Activated CD4-positive, alpha-beta T cell treated with anti-CD3 and anti-CD28 coated beads, Interleukin-2, amount 50 U/mL, for 24 hours (primary cell): ENCODE measurements at places on chromosomes 4 and X.

DNA sequence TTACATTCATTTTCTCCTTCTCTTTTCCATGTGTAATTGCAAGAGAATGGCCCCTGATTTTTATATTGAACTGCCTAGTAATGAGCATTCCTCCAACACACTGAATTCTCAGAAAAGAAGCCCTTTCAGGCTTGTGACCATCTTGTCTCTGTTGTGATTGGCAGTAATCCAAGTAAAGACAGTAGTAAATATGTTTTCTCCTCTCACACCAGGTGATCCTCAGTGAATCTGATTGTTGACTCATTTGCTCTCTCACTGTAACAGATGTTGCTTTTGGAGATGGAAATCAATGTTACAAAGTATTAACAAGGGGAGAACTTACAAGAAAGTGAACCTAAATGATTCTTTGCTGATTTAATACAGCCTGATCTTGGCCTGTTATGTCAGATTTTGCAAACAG lies 271.0 kb downstream of the AFF2 start:
- no peak for DNase-seq

DNA sequence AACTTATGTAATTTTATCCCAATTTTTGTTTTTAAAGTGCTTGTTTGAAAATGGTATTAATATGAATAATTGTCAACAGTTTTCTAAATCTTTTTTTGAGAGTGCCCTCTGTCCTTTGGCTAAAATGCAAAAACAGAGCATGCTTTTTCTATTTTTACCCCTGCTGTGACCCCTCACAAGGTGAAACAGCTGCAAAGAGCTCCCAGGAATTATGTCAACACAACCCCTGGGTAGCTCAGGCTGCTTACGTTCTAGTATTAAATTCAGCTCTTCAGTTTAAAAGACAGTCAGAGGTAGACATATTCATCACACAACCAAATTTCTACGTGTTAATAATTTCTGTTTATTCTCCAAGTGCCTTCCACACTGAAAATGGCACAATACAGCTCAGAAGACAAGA lies 367.5 kb downstream of the PRDM5 start:
- no peak for DNase-seq

DNA sequence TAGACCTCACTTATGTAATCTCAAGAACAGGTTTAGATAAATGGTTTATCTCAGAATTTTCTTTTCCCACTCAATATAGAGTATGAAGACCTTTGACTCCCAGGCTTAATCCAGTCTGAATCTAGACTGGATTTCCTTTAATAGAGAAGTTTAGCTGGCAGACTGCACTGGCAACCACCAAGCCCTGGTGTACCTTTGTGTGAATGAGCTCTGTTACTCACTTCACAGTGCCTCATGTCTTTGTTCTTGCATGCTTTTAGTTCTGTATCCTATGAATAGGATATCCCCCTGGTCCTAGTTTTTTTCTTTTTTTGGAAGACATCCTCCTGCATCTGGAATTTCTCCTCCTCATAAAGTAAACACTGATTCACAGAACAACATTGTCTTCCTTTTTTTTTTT lies 53.2 kb upstream of the MCUB start:
- no peak for DNase-seq

GRCh38 chrX:50838820-50839600 lies 25.0 kb upstream of the SHROOM4 start:
- DNase-seq = no peak

- no peak for DNase-seq
Measured at GRCh38 chr4:26294904-26295303, 25.9 kb upstream of the RBPJ start.

DNA sequence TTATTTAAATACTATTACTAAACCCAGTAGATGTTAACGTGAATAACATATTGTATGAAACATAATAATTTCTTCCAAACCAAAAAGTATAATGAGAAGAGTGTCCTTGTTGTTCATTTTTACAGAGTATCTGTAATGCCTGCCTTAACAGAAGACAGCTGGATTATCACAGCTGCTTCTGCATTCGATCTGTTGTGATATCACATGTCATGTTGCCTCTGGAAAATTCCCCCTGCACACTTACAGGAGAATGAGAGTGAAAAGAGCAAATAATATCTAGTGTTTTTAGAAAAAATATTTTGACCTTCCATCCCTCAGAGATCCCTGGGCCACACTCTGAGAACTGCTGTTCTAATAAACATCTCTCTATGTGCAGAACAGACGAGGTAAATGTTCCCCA lies 240.1 kb upstream of the NOCT start:
- DNase-seq = no peak

DNA sequence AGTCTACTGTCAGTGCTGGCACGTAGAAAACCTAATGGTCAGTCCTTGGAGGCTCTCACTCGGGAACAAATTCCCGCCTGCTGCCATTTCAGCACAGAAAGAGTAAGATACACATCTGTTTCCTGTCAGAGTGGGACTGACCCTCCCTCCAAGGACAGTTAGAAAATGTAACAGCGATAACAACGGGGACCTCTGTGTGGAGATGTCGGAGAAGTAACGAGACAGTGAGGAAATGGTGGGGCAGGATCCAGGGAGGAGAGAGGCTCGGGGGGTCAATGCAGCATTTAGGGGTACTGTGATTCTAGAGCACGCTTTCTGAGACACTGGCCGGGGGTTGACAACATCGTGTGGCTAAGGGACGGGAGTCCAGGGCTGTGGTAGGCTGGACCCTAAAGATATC lies 36.0 kb upstream of the SORCS2 start:
- no peak for DNase-seq

DNA sequence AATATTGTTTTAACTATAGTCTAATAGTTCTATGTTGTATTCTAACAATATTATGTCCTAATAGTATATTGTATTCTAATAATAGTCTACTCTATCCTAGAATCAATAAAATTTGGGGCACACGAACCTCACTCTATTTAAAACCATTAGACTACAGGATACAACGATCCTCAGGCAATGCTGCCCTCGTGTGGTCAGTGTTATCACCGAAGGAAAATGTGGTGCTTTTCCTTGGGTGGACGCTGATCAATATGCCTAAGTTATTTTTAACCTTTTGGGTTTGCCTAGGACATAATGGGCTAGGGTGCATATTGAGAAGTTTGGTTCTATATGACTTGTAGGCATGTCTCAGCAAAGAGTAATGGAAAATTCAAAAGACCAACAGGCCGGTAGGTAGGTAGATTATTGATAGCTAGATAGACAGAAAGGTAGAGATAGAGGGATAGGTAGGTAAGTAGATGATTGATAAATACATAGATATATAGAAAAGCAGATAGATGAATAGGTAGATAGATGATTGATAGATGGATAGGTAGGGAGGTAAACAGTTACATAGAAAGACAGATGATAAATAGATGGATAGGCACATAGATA lies 75.1 kb downstream of the PRKX start:
- no peak for DNase-seq

DNA sequence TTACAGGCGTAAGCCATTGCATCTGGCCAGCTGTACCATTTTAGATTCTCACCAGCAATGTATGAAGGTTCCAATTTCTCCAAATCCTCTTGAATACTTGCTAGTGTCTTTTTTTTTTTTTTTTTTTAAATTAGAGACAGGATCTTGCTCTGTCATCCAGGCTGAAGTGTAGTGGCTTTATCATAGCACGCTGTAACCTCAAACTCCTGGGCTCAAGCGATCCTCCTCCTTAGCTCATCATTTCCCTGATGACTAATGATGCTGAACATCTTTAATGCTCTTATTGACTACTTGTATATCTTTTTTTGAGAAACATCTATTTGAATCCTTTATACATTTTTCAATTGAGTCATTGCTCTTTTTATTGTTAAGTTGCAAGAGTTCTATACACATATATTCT lies 40.3 kb downstream of the HDAC8 start:
- no peak for DNase-seq

DNA sequence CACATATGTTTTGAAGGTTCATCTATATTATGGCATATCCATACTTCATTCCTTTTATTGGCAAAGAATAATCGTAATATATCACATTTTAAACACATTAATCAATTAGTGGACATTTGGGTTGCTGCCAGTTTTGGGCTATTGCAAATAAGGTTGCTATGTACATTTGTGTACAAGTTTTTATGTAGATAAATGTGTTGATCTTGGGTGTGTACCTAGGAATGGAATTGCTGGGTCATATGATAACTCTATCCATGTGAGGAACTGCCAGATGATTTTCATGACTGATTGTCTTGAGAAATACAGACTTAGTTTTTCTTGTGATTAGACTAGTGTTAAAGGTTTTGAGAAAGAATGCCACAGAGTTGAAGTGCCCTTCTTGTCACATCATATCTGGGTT lies 99.2 kb upstream of the RAB40AL start:
- no peak for DNase-seq

GRCh38 chr4:1968686-1969295 lies 40.0 kb downstream of the NELFA start:
- no peak for DNase-seq

- DNase-seq = no peak
Measured at GRCh38 chr4:22471419-22471818, 44.4 kb downstream of the ADGRA3 start.

DNA sequence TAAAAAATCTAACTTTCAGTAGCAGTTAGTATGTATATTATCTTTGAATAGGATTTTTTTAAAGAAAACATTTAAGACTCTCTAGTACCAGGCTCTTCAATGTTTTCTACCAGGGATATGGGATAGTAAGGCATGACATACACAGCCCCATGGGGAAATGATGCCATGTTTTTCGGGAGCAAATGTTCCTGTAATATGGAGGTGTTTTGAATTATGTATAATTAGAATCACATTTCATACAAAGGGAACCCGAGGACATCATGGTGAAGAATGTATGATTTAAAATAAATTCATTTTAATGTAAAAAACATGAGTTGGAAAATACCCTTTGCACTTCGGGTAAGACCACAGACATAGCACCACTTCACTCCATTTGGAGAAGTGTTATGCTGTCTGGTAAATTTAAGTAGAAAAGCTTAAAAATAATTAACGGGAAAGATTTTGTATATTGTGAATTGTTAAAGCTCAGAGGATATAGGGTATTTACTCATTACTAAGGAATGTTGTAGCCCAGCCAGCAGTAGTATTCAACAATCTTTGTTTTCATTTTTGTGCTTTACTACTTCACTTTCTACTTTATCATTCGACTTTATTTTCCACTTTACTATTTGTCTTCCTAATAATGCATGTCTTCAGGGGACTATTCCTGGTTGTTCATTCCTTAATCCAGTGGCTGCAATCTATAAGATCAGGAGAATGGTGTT lies 2050.7 kb downstream of the ARAP2 start:
- no peak for DNase-seq

DNA sequence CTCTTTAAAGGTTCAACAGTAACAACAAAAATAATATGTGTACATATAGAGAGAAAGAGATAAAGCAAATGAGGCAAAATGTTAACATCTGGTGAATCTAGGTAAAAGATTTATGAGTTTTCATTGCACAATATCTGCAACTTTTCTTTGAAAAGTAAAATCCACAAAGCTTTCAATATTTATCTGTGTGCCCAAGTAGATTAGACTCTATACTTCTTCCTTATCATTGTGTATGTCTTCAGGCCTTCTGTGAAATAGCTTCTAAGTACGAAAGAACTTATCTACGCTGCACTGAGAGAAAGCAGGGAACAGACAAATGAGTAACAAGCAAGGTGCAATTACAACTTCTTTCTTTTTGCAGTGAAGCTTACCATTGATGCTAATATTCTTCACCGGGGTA lies 81.6 kb downstream of the NPNT start:
- no peak for DNase-seq

- no peak for DNase-seq
Measured at GRCh38 chr4:159594576-159594975, 491.7 kb downstream of the RAPGEF2 start.

GRCh38 chr4:184066584-184067300 lies 150.9 kb downstream of the ENPP6 start:
- DNase-seq = no peak

- peak; percentile 21 for DNase-seq
Measured at GRCh38 chrX:6021316-6022091, 207.2 kb downstream of the NLGN4X start.

DNA sequence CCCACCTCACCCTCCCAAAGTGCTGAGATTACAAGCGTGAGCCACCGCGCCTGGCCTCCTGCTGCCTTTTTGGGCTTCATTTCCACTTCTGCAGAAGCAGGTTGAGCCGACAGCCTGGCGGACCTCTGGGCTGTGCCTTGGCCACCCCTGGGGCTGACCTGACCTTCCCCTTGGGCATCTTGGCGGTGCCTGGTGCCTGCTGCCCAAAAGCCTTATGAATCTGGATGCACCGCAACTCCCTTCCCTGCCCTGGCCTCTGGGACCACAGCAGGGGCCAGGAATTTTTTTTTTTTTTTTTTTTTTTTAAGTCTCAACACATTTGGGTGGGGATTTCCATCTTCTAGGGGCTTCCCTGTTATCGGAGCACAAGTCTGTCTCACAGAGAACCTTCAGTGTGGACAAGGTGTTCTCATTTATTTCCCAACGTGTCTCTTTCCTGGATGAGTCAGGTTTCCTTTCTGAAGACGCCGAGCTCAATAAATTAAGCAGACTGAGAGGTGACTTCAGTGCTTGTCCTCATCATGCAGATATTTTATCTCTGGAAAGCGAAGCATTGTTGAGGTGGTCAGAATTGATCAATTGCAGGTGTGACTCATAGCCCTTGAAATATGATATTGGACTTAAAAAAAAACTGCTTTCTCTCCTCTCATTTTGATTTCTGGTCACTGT lies 79.7 kb downstream of the SHROOM2 start:
- DNase-seq = no peak

DNA sequence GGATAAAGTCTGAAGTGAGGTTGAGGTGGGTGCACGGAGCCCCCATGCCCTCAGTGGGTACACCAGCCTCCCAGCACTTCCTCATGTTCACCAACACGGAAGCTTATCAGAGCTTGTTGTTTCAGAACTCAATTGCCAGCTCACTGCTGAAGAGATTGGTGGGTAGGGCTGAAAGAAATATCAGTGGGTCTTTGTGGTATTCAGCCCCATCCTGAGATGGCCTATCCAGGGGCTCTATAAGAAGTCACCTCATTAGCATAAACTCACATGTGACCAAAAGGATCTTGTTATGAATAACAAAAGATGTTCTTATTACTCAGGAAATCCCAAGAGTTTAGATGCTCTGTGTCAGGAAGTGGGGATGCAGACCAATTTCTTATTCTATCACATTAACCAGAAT lies 177.3 kb downstream of the ARHGAP10 start:
- no peak for DNase-seq

GRCh38 chr4:108393890-108394472 lies 225.2 kb upstream of the LEF1 start:
- no peak for DNase-seq

- no peak for DNase-seq
Measured at GRCh38 chr4:21535898-21536297, 412.7 kb downstream of the KCNIP4 start.

DNA sequence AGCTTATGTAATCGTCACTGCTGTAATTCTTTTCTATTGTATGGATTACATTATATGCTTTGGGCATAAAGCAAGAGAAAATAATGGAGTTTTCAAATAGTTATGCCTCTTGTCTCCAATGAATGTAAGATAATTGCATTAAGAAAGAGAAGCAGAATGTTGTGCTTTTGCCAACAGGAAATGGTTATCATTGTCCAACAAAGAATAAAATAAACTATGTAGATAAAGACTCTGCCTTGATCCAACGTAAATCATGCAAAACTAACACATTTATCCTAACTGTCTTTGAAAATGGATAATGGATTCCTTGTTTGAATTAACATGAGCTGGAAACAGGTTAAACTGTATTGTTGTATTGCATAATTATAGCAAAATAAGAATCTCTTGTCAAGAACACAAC lies 1709.0 kb downstream of the PCDH7 start:
- no peak for DNase-seq

GRCh38 chrX:479273-479981 lies 92.7 kb upstream of the PPP2R3B start:
- DNase-seq = no peak

GRCh38 chrX:141220342-141221008 lies 21.8 kb downstream of the SPANXC start:
- DNase-seq = no peak
